ENCODE measurements at places on chromosomes 1 and 21. TPM values are rescaled to one million over a fixed set of nuclear protein-coding genes. Genes with fewer than 3 reads are reported as not detected.

GRCh38 chr1:47627471-47628370 is 189.9 kb downstream of the FOXD2 start:
- no peak for DNase-seq
- H3K4me1 ChIP-seq, result no peaks in the 10 kb centered on the region
- H3K4me3 ChIP-seq, result no peak overlapping the region
- no peaks in the 10 kb centered on the region for H3K36me3 ChIP-seq
- no peaks in the 10 kb centered on the region for H3K27me3 ChIP-seq

DNA sequence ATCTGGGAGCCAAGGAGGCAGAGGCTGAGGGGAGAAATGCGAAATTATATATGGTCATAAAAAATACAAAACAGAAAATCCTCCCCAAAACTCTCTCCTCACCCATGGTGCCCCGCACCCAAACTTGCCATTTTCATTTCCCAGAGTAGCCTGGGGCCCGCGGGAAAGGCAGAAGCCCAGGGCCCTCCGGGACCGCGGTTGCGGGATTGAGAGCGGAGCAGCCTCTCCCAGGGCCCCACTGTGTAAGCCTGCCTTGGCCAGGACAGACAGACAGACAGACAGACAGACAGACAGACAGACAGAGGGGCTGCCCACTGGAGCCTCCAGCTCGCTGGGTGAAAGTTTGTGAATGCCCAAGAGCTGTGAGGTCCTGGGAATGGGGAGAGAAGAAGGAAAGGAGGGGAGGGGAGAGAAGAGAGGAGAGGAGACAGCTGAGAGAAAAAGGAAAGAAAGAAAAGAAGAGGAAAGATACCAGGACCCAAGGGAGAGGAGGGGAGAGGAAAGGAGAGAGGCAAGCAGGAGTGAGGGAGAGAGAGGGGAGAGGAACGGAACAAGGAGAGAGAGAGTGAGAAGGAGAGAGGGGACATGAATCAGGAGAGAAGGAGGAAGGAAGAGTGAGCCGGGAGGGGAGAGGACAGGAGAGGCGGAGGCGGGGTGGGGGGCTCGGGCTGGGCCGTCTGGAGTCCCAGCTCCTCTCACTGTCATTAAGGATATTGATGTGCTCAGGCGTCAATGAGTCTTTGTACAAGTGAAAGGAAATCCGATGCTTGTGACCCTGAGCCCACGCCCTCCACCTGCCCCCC is 69.3 kb upstream of the CASZ1 start:
- DNase-seq, result no peak
- no peak overlapping the region for H3K27ac ChIP-seq
- H3K4me3 ChIP-seq, result no peak overlapping the region
- no peaks in the 10 kb centered on the region for H3K4me1 ChIP-seq
- H3K36me3 ChIP-seq, result no peaks in the 10 kb centered on the region

Gene CD247
- 0.80 TPM for total RNA-seq

DNA sequence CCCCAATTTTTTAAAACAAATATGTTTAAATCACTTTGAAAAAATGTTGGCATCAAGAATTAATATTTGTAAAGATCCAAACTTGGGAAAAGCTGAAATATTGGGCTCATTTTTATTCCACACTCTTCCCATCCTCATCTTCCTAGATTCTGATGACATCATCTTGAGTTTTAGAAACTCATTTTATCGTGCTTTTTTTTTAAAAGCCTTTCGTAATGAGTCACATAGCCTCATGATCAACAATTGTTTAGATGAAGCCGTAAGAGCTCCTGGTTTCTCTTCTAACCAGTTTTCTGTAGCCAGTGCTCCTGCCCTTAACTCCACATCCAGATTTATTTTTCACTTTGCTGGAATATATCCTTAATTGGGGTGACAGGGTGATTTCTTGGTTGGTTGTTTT is 78.6 kb downstream of the POFUT2 start:
- H3K4me3 ChIP-seq, result no peak overlapping the region

Gene LPAR3
- total RNA-seq, result 3.7 TPM

Gene ATP1A2
- 6.4 TPM for total RNA-seq

- H3K27ac ChIP-seq, result no peak overlapping the region
- no peaks in the 10 kb centered on the region for H3K27me3 ChIP-seq
- no peaks in the 10 kb centered on the region for H3K4me1 ChIP-seq
- H3K4me3 ChIP-seq, result no peak overlapping the region
- no peaks in the 10 kb centered on the region for H3K36me3 ChIP-seq
- DNase-seq, result no peak
Observed at GRCh38 chr1:161706113-161706481, 932 bp upstream of the FCRLA start.

DNA sequence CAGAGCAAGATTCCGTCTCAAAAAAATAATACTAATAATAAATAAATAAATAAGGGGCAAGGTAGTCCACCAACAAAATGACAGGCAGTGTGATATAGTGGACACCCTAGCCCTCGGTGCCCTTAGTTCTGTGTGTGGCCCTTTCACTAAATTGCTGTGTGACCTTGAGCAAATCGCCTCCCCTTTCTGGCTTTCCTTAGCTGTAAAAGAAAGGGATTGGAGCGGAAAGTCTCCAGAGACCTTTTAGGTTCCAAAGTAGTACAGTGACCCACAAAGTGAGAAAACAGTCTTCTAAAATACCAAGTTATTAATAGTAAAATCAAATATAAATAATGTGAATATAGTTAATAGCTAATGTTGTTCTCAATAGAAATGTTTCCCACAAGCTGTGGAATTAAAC is 7.6 kb downstream of the LMNA start:
- peak overlapping the region; percentile 57 for H3K4me3 ChIP-seq
- peak overlapping the region; percentile 98 for H3K27ac ChIP-seq
- H3K27me3 ChIP-seq, result no peaks in the 10 kb centered on the region

DNA sequence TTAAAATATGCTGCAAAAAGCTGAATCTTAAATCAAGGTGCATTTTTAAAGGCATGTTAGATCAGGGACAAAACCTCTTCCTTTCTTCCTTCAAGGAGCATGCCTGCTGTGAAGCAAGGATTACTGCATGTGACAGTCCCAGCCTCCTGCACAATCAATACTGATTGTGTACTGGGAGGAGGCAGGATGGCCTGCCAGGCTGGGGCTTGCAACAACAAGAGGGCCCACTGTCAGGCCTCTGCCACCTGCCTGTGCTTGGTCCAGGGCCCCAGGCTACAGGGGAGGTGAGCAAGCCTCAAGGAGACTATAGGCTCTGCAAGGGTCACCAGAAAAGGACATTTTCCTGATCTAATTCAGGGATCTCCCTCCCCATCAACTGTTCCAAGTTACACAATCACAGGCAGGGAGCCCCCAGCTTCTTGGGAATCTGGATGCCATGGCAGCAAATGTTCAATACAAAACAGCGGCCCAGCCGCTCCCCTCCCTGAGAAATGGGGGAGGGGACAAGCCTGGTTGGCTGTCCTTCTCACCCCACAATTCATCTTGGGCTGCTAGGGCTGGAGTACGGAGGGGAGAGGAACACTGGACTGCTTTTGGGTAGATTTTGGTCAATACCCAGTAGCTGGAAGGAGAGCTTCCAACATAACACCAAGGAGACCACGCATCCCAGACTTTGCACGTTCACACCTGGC is 76.7 kb downstream of the SSBP3 start:
- peaks cover 22% of the 10 kb centered on the region for H3K4me1 ChIP-seq
- no peak overlapping the region for H3K27ac ChIP-seq
- H3K27me3 ChIP-seq, result no peaks in the 10 kb centered on the region
- no peaks in the 10 kb centered on the region for H3K36me3 ChIP-seq
